COR-L47 (cell line): ENCODE measurements at places on chromosomes 13 and 19.

GRCh38 chr19:18589380-18590272 lies 1.0 kb downstream of the REX1BD start:
- peak; percentile 53 for DNase-seq

DNA sequence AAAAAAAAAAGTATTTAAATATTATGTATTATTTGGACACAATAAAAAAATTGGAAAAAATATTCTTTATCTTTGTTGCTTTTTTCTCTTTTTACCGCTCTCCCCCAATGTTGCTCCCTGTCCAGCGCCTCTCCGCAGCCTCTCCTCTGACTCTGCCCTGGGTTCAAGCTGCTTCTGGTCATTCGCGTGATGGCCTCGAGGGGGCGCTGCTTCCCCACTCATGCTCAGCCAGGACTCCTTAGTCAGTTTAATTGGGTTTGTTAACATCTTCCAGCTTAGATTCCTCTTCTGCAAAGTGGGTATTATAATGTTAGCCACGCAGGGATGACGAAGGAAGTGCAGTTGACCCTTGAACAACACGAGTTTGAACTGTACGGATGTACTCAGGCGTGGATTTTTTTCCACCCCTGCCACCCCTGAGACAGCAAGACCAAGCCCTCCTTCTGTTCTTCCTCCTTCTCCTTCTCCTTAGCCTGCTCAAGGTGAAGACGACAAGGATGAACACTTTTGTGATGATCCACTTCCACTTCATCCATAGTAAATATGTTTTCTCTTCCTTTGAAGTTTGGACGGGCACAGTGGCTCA lies 4.9 kb upstream of the NWD1 start:
- DNase-seq, result no peak

DNA sequence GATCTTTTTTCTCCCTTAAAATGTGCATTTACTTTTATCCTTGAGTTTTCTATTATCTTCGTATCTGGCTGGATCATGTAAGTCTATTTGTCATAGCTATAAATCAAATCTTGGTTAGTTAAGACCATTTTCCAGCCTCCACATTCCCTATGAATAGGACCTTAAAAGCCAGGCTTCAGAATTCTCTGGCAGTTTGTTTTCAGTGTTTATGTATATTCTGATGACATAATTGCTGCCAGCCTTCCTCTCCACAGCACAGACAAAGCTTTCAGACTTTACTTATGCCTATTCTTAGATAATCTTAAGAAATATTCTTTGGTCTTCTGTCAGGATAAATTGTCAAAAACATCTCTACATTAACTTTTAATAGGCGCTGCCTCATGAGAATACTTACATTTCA lies 870.8 kb upstream of the SPRY2 start:
- DNase-seq, result no peak

- DNase-seq, result no peak
Observed at GRCh38 chr13:48320891-48321510, 17.4 kb downstream of the RB1 start.
